ENCODE measurements at places on chromosomes 4 and X.

DNA sequence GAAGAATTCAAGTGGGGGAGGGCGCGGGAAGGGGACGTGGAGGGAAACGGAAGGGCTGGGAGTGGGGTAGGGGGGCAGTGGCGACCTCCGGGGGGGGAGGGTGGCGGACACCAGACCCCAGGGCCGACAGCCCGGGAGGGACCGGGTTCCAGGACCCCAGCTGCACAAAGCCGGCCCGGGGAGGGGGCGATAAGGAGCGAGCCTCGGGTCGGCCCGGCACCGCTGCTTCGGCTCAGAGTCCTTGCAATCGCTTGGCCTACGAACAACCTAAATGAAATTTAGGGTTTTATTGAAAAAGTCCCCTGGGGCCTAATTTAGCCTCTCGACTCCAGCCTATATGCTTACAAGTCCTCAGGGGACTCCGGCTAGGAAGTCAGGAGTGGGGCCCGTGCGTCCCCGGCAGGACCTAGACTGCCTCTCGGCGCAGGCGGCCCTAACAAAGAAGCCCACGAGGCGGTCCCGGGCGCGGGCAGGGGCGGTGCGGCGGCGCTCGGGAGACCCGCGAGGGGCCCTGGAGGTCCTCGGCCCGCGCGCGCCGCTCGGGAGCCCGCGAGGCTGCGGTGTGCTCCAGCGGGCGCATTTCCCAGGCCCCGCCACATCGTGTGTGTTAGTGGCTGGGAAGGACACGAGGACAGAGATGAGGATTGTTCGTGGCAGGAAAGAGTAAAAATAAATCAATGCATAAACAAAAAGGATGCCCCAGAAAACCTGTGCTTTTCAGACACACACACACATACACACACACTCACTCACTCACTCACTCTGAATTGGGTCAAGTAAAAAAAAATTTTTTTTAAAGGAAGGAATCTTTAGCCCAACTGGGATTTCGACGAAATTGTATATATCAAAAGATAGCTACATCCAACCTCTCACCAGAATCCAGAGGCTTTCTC is 70.0 kb downstream of the MGST2 start:
- no peak for DNase-seq

- no peak for DNase-seq
Observed at GRCh38 chr4:47469951-47470350, 6.4 kb upstream of the COMMD8 start.

GRCh38 chr4:140234697-140235060 is 80.7 kb upstream of the MAML3 start:
- DNase-seq = no peak

- no peak for DNase-seq
Observed at GRCh38 chrX:133365871-133366611, 49.2 kb downstream of the GPC4 start.

GRCh38 chrX:46849933-46850332 is 13.1 kb downstream of the RP2 start:
- DNase-seq = no peak

GRCh38 chrX:119145241-119145653 is 17.6 kb upstream of the KIAA1210 start:
- no peak for DNase-seq

DNA sequence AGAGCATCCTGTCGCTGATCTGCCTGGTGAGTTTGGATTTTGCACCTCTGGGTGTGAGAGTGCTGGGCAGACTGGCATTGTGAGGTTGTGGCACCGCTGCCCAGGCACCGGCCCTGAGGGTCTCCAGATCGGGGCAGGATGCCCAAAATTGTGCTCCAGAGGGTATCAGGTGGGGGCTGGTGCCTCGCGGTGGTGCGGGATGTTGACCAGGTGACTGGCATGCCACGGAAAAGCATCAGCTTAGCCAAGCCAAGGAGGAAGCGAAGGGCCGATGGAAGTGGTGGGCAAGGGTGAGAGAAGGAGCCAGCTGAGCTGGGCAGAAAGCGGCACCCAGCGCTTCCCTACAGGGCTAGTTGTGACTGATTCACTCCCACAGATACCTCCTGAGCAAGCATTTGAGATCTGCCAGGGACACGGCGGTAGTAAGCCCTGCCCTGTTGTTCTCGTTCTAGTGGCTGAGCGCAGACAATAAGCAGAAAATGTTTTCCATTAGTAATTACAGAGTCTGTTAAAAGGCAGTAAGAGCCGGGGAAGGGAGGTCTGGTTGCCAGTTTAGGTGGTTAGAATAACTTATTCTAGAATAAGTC is 809 bp downstream of the ZFP92 start:
- DNase-seq = no peak

DNA sequence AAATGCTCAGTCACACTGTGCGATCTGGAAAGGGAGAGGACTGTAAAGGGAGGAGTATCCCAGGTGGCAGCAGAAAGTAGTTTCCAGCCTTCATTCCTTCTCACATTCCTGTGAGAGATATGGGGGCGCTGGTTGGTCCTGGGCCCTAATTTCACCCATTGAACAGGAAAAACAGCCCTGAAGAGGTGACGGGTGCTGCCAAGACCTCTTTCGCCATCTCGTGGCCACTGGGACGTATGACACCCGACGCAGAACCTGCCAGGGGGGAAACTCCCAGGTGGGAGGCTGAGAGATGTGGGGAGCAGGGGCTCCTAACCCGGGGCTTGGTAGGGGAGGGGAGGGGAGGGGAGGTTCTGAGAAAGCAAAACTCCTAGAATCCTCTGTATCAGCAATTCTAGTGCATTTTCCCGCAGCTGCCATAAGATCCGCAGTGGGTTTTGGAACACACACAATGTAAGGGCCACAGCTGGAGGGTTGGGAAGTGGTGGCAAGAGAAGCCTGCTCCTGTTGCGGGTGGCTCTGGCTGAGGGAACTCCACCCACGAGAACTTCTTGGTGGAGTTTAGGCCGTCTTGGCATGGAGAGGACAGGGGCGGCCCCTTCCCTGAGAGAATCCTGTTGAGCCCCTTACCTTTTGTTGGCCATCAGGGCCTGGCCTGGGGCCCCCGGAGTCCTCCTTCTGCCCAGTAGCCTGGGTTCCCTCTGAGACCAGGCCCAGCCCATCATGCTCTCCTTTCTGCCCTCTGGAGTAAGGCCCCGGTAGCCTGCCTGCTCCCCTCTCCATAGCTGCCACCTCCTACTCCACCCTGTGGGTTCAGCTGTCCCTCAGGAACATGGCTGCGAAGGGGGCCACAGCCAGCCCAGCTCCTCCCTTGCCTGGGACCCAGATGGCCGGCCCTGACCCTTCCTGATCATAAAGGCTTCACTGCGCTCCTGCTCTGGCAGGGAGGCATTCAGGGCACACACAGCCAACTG is 134.1 kb downstream of the OR13H1 start:
- DNase-seq = no peak

- DNase-seq = no peak
Observed at GRCh38 chr4:186755550-186756519, 32.2 kb upstream of the FAT1 start.

DNA sequence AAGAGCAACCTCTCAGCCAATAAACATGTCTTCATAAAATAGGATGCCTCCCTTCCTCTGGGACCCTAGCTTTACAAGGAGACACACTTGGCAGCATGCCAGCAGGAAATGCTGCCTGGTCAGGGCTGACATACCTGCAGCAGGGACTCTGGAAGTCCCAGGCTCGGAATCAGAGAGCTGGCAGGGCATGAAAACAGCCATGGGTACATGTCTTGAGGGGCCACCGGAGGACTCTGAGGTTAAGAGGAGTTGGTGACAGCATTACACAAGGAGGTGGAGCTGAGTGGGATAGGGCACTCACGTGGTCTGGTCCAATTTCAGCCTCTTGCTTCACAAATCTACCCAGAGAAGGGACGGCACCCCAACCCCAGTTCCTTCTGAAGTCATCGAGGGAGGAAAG is 15.7 kb downstream of the MSX1 start:
- DNase-seq = no peak
